ENCODE measurements at places on chromosomes 2 and 18.
A peak's percentile ranks its signal among the peaks of the same experiment; 100 is the strongest.

DNA sequence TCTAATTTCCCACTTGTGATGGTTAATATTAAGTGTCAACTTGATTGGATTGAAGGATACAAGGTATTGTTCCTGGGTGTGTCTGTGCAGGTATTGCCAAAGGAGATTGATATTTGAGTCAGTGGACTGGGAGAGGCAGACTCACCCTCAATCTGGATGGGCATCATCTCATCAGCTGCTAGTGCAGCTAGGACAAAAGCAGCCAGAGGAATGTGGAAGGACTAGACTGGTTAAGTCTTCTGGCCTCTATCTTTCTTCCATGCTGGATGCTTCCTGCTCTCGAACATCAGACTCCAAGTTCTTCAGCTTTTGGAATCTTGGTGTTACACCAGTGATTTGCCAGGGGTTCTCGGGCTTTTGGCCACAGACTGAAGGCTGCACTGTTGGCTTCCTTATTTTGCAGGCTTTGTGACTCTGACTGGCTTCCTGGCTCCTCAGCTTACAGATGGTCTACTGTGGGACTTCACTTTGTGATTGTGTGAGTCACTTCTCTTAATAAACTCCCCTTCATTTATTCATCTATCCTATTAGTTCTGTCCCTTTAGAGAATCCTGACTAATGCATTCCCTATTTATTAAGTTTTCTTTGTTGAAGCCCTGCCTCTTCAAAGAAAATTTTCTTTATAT lies 1087.5 kb upstream of the NXPH2 start:
- DNase-seq, result no peak

DNA sequence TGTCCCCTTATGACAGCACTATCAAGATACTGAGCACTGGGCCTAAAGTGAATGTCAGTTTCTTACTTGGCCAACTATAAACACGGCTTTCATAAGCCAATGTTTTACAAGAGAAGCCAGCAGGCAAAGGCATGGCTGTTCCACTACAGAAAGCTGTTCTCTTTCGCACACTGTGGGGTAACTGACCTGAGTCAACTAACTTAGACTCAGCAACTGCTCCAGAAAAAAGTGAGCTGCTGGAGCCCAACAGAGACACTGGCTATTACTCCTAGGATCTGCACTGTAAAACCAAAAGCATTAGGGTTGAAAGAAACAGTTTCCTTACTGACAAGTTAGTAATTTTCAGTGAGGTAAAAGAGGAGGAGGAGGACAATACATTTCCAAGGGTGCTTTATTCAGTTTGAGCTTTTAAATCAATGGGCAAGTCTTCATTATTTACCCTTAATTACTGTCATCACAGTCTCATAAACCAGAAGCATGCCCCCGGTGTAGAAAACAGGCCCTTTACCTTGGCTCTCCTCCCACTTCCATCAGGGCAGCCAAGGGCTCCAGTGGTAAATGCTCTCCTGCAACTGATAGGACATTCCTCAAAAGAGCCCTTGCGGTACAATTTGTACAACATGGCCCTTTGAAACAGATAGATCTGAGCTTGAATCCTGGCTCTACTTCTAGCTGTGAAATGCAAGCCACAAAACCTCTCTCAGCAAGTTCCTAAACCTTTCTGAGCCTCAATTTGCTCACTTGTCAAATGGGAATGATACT lies 275.7 kb downstream of the PDE11A start:
- DNase-seq, result no peak

GRCh38 chr2:234467289-234467688 lies 29.6 kb downstream of the ARL4C start:
- DNase-seq, result no peak

- DNase-seq, result no peak
Measured at GRCh38 chr2:231532756-231533035, 2.5 kb upstream of the NMUR1 start.

DNA sequence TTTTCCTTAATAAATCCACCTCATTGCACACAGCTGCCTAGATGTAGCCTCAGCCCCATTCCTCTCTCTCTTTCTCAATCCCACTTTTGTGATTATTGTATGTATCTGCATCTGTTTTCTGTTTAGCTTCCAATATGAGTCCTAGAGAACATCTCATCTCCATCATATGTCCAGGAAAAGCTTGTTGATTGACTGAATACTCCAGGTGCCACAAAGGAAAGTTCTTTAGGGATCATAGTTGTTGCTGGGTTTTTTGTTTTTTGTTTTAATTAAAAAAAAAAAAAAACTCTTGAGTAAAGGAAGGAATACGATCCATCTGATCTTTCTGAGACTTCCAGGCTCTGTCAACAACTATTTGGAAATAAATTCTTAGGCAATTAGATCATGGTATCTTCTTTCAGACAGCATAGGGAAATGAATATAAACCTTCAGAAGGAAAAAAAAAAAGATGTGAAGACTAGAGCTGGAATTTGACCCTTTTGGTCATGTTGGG lies 42.5 kb downstream of the KIAA2012 start:
- no peak for DNase-seq

- DNase-seq, result no peak
Measured at GRCh38 chr2:72988726-72989273, 71.5 kb downstream of the EMX1 start.

DNA sequence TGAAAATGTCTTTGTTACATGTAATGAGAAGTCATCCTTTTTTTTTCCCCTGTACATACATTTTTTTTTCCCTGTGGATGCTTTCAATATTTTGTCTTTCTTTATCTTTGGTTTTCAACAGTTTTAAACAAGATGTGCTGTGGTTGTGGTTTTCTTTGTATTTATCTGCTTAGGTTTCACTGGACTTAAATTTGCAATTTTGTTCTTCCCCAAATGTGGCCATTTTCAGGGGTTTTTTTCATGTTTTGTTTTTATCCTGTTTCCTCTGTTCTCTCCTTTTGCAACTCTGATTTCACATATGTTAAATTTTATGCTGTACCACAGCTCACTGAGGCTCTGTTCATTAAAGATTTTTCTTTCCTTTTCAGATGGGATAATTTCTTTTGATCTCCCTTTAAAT lies 41.7 kb downstream of the GALNT1 start:
- DNase-seq, result no peak

GRCh38 chr2:176427549-176427948 lies 158.3 kb downstream of the MTX2 start:
- no peak for DNase-seq

- no peak for DNase-seq
Measured at GRCh38 chr2:134217351-134217750, 36.5 kb upstream of the MGAT5 start.

GRCh38 chr2:208042041-208042440 lies 16.7 kb upstream of the PLEKHM3 start:
- no peak for DNase-seq

DNA sequence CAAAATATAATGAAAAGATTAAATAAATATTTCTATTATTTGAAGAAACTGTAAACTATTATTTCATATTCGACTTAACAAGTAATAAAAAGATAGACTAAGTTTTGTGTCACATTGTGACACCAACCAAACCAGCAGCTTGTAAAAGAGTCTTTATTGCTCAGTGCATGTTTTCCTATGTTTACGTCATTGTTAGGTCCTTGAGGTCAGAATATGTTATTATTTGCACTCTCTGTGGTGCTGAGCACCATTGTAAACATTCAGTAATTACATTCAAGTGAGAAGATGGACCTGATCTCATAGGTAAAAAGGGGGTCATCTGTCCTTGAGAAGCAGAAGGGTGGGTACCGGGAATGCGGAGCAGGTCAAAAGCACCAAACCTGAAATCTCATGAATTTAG lies 1999.1 kb upstream of the CELF4 start:
- no peak for DNase-seq

- DNase-seq, result peak; percentile 39
Measured at GRCh38 chr2:60641811-60642788, 88.6 kb upstream of the BCL11A start.

DNA sequence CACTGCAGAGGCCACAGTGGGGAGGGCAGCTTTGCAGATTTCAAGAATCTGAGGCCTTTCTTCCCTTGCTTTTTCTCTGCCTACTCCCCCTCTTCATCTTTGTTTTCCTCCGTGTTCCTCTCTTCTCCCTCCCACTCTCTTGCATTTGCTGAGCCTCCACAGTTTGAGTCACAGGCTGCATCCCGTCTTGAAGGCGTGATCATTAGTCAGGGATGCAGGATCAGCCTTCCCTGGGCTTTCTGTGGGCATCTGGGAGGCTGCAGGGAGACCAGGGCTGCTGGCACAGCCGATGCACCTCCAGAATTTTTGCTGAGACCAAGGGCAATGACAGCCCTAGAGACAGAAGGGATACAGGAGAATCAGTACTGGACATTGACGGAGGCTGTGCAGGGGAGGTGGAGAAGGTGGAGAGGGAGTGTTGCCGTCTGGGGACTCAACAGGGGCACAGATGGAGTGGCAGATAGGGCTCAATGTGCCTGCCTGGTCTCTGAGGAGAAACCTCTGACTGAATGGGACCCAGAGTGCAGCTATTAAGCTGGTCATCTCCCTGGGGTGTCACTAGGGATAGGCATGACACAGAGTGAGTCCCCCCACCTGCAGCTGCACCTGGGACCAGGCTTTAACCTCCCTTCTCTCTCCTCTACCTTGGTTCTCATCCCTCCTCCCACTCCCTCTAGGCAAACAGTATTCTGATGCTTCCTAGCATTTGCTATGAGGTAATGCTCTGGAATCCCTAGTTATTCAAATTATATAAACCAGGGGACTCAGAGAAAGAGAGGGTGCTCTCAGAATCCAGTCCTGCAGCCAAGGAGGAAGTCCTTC lies 29.0 kb upstream of the DNAJC27 start:
- DNase-seq, result no peak

DNA sequence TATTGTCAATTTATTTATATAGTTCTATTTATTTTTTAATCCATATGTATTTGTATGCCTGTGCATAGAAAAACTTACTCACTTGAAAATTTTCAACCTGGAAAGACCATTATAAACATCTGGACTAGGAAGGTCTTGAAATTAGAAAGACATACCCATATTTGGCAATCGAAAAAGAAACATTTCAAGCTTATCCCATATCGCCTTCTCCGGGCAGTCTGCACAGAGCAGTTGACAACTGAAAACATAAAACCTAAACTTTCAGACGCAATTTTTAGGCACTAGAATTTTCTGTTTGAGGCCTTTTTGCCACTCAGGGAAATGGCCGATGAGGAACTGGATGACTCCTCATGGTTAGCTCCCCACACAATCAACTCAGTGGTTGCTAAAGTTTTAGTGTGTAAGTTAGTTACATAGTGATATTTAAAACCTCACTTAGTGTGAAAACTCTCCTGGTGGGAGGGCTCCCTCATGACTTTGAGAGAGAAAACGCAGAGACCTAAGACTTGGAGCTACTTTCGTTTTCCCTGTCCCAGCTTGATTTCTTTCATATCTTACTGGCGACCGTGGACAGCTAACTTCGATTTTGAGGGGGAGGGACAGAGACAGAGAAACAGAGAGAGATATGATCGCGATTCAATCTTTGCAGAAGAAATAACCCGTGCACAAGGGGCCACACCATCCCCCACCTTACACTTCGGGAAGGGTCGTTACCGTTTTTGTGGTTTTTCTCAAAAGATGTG lies 3.2 kb upstream of the HOXD12 start:
- no peak for DNase-seq

GRCh38 chr2:67142071-67142470 lies 255.1 kb upstream of the ETAA1 start:
- DNase-seq, result no peak

DNA sequence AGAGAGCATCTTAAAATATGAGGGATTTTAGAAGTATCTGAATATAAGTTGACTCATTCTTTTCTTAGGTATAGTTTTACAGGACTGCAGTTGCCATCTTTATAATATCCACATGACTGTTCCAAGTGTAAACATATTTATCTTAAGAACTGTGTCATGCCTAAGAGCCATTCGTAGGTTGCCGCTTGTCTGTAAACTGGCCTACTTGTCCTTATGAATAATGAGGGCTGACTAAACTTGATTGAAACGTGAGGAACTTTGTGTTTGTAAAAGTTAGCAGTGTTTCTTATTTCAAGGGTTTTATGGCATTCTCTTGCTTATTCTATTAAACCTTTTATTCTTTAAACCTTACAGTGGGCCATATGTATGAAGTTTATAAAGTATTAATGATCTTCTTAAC lies 99.6 kb downstream of the MAP3K20 start:
- no peak for DNase-seq

DNA sequence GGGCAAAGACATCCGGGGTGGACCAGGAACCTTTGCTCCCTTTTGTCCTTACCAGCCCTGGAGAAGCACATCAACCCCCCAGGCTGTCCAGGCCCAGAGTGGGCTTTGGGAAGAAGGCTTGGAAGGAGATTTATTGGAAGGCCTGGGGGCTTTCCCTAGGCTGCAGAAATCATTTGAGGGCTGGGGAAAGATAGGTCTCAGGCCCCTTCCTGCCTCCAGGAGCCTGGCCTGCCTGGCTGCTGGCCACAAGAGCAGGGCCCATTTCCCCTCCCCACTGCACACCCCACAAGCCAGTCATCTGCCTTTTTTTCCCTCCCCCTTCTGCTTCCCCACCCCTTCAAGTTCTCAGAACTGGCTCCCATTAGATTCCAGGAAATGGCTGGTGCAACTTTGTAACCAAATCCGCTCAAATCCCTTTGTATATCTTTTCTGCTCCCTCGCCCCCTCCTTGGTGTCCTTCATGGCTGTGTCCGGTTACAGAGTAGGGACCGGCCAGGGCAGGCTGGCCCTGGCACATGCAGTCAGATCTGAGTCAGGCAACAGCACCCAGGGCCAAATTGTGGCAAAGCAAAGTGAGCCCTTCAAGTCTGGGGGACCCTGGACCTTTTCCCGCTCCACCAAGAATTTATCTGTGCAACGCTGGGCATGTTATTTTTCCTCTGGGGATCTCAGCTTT lies 20.8 kb upstream of the TNP1 start:
- DNase-seq, result no peak

GRCh38 chr2:127638361-127639110 lies 7.4 kb upstream of the GPR17 start:
- no peak for DNase-seq

GRCh38 chr2:239227661-239228371 lies 173.0 kb downstream of the HDAC4 start:
- no peak for DNase-seq

- no peak for DNase-seq
Measured at GRCh38 chr18:46046126-46046525, 25.9 kb downstream of the PSTPIP2 start.

DNA sequence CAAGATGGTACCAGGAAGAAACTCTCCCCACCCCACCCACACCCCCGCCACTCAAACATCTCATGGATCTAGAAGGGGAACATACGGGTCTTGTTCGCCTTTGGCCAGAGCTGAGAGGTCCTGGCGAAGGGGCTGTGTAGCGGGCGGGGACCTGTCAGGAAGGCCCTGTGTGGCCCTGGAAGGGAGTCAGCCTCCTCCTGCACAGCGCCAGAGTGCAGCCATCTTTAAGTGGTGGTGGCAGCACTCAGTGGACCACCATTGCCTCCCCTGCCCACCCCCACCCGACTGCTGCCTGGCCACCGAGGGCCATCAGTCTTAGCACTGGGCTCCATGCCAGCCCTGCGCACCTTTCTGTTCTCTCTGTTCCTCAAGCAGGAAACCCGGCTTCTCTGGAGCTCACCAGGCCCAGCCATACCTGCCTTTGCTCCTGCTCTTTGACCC lies 11.6 kb upstream of the FAHD2A start:
- no peak for DNase-seq

- no peak for DNase-seq
Measured at GRCh38 chr2:33130054-33130447, 183.3 kb downstream of the LTBP1 start.

Measured in NCI-H2081 treated with DMSO at 0.1 percent for 48 hours (cell line).